NCI-H1417 treated with DMSO at 0.1 percent for 48 hours (cell line): ENCODE measurements at places on chromosomes 11 and 22.

GRCh38 chr22:37804881-37805809 is 2.6 kb upstream of the GCAT start:
- no peak for DNase-seq

DNA sequence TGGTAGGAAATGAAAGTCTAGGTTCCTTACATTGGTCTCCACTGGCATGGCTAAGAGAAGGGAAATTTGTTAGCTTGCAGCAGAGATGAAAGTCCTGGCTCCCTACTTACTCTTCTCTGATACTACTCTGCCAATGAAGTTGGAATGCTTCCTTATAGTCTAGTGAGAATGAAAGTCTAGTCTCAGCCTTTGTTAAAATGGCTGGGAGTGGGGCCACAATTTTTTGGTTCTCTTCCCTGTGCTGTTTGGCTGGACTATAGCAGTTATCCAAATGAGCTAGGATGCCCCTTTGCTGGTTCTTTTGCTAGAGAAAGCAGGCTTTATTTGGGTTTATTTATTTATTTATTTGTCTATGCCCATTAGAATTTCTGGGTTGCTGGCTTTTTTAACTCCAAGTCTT is 414.3 kb downstream of the AASDHPPT start:
- no peak for DNase-seq

DNA sequence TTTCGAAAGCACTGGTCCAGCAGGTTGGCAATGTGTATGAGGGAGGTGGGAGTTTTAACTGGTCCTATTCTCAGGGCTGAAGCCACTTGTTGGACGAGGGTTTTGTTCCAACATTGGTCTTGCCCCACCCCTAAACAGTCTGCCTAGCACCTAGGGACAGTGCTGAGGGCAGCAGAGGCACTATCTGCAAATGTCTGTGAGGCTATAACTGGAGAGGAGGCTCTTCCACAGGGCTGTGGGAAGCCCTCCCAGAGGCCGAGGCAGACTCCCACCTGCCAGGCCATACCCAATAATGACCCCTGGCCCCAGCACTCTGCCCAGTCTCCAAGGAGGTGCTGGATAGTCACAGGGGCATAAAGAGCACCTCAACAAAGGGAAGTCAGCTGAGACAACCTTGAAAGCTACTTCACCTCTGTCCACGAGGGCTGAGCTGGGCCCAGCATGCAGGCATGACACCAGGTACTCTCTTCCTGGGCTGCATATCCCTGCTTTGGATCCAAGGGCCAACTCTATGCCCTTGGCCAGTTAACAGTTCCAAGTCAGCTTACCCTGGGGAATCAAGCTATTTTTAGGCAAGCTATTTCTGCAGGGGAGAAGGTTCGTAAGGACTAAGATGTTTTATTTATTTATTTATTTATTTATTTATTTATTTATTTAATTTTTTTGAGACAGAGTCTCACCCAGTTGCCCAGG is 40.2 kb upstream of the SLC25A1 start:
- DNase-seq: no peak

- no peak for DNase-seq
Observed at GRCh38 chr11:70422692-70423522, 24.6 kb downstream of the CTTN start.

DNA sequence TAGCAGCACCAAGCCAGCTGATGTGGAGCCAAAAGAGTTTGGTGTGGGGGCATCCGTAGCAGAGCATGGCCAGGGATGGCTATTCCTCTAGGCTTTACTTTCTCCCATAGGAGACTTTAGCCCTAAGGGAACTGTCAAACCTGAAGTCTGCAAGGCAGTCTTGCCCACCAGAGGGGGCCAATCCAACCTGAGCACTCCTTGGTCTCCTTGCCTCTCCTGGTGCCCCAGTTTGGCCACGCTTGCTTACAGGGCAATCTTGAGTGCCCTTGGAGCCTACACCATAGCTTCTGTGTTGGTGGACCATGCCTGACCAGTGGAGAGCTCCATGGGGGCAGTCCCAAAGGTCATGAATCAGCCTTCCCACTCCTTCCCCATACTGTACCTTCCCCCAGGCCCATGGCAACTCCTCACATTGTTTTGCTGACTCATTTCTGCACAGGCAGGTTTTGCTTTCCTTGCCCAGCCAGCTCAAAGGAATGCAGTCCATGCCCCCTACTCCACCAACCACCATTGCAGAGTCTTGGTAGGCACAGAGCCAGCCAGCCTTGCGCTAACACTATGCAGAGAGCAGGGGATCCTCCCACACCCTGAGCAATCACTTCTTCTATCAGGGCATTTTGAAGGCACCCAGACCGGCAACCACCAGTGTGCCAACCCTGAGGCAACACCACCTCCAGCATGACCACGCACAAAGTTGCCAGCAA is 1421.2 kb upstream of the RAG2 start:
- no peak for DNase-seq

DNA sequence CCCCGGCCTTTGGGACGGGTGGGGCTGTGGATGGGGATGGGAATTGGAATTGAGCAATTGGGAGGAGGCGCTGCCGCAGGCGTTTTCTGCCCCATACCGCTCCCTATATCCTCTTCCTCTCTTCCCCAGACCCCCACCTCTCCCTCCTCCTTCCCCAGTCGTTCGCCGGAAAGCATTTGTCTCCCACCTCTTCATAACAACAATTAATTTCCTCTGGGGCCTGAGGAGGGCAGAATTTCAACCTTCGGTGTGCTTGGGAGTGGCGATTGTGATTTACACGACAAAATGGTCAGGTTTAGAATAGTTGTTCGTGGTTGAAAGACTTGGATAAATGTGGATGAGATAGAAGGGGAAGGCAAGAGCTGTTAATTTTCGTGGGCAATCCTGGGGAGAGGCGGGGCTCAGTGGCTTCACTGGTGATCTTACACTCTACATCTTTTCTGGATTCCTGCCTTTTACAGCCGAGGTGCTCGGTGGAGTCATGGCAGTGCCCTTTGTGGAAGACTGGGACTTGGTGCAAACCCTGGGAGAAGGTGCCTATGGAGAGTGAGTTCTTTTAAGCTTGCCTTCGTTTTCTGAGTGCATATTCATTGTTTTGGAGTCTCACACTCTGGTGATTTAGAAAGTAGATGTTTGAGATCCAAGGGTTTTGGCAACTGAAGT is 1.5 kb downstream of the CHEK1 start:
- peak; percentile 58 for DNase-seq

DNA sequence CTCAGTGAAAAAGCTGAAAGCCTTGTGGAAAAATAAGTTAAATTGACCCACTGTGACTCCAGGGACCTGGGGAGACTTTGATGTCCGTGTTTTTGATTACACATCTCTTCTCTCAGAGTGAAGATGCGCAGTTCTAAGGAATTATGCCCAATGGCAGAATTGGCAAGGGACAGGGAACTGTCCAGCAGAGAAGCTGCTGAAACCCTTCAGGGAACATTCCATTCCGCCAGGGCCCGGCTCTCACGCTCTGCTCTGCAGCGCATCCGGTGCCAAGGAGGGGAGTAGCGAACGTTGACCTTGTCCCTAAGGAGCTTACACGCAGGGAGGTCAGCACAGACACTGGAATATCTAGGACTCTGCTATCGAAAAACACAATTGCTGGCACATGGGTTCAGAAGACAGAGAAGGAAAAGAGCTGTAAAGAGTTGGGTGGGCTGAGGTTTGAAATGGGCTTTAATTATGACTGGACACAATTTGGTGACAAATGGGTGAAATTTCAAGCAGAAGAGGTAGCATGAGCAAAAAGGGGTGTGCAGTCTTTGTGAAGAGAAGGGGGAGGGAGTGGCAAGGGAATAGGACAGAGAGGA is 64.5 kb upstream of the B3GAT1 start:
- no peak for DNase-seq

- no peak for DNase-seq
Observed at GRCh38 chr22:20117633-20118299, 740 bp upstream of the TRMT2A start.

GRCh38 chr22:39434721-39435120 is 22.1 kb upstream of the MGAT3 start:
- DNase-seq: no peak

GRCh38 chr11:73246303-73246702 is 25.8 kb upstream of the P2RY6 start:
- DNase-seq: no peak

GRCh38 chr11:56333156-56333555 is 12.7 kb upstream of the OR8K1 start:
- DNase-seq: no peak

DNA sequence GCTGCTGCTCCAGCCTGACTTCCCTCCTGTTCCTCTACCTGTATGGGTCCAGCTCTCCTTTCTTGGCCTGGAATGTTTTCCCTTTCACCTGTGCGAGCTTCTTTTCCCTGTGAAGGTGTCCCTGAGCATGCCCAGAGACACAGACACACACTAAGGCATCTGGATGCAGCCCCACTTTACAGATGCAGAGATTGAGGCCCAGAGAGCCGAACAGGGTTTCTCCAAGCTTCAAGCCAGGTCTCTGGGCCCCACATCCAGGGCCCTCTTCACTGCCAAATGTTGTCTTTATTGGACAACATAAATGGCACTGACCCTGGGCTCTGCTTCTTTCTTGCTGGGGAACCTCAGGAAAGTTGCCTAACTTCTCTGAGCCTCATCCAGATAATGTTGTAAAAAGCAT is 561.6 kb downstream of the MIAT start:
- DNase-seq: no peak

DNA sequence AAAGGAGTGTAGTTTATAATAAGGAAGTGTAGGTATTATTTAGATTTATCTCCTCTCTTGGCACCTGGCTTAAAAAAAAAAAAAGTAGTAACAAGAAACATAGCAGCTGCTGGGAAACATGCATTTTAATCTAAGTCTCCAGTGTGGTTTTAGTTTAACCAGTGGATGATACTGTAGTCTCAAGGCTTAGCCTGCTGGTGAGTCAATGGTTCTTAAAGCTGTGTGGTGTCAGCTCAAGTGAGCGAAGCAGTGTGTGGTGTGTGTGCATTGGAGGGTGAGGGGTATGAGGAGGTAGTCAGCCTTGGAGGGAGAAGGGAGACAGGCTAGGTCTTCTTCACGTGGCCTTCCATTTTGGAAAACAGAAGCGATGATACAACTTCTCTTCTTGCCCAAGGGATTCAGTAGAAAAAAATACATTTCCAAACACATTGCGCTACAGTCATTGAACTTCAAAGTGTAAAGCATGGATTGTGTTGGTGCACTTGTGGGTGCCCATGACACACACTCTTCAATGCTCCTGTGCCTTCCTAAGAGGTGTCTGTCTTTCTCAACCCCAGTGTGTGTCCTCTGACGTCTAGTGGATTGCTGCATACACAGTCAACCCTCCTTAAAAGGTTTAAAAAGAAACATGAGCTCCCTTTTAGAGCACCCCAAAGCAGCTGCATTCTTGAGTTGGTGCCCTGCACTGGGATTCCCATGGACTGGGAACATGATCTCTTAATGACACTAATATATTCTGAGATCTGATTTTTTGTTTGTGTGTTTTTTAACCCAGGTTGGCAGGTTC is 40.1 kb downstream of the ZBTB16 start:
- no peak for DNase-seq

DNA sequence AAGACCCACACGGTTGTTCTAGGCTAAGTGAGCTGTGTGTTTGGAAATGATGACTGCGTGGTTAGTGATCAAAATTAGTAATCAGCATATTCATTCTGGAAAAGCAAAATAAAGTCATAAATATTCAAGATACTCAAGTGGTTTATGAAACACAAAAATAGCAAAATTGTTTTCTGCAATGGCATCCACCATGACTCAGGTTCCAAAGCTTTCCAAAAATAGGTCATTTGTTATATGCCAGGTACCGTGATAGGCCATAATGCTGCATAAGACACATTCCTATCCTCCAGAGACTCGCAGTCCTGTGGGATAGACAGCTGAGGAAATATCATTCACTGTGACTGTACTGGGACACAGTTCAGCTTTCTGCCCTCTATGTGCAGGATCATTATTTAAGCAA is 2.4 kb upstream of the ATL3 start:
- no peak for DNase-seq

DNA sequence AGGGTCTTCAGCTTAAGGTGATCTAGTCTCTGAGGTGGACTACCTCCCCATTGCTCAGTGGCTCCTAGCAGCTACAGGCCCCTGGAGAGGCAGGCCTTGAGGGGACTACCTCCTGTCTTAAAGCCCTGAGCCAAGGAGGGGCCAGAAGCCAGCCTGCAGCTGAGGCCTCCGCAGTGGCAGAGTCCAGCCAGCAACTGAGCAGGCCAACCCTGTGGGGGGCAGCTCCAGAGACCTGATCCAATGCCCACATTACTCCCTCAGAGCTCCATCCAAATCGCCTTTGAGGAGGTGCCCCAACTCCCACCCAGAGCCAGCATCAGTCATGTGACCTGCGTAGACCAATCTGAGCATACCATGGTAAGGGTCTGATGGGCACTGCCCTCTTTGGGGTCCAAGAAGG is 2.7 kb downstream of the C2CD2L start:
- DNase-seq: no peak

GRCh38 chr22:44179989-44180705 is 578 bp upstream of the PARVG start:
- DNase-seq: no peak

GRCh38 chr11:131612533-131612932 is 242.1 kb downstream of the NTM start:
- no peak for DNase-seq

DNA sequence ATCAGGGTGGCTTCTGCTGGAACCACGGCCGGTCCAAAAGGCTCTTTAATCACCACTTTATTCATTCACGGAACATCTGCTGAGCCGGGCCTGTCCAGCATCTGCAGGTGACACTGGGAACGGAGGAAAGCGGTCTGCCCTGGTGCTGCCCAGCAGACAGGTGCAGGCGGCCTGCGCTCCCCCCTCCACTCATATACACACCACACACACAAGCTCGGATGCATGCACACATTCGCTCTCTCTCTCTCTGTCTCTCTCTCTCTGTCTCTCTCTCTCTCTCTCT is 736.9 kb downstream of the BRD1 start:
- no peak for DNase-seq

GRCh38 chr11:129408865-129409444 is 33.3 kb downstream of the BARX2 start:
- no peak for DNase-seq

DNA sequence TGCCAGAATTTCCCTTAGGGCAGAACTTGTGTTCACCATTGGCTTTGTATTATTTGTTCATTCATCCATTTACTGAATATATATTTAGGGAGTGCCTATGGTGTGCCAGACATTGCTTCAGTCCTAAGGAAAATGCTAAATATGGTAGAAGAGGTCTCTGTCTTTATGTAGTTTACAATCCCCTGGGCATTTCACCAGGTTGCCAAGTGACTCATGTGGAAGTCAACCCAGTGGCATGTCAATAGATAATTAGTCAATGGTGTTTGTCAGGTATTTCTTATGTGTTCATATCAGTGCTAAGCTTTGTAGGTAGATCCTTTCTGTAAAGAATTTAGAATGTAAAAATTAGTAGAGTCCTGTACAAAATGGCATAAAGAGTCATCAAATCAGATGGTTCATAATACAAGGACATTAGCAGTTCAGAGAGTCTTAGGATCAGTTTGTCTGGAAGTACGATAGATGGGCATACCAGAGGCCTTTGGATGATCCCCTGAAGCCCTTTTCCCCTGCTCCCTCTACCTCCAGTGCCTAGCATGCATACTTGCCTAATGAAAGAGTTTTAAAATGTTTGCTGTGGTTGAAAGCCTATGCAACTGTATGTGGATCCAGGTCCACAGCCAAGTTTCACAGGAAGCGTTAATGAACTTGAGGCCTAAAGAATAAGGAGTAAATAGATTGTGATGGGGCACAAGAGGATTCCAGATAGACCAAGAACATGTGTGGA is 58.5 kb upstream of the SESN3 start:
- no peak for DNase-seq
